ENCODE measurements at places on chromosomes 4 and X. TPM values are rescaled to one million over a fixed set of nuclear protein-coding genes. Genes with fewer than 3 reads are reported as not detected.

Gene TMA16
- total RNA-seq, result 24.6 TPM

Gene KLB
- total RNA-seq, result not detected

Gene UBA1
- total RNA-seq, result 119 TPM

Gene SCOC
- total RNA-seq, result 45.3 TPM

Gene STATH
- total RNA-seq, result not detected

Gene ZDHHC15
- total RNA-seq, result under 0.01 TPM
